Activated CD4-positive, alpha-beta T cell treated with anti-CD3 and anti-CD28 coated beads, Interleukin-2, amount 50 U/mL, for 4 hours (primary cell): ENCODE measurements at places on chromosomes 7 and 10.

DNA sequence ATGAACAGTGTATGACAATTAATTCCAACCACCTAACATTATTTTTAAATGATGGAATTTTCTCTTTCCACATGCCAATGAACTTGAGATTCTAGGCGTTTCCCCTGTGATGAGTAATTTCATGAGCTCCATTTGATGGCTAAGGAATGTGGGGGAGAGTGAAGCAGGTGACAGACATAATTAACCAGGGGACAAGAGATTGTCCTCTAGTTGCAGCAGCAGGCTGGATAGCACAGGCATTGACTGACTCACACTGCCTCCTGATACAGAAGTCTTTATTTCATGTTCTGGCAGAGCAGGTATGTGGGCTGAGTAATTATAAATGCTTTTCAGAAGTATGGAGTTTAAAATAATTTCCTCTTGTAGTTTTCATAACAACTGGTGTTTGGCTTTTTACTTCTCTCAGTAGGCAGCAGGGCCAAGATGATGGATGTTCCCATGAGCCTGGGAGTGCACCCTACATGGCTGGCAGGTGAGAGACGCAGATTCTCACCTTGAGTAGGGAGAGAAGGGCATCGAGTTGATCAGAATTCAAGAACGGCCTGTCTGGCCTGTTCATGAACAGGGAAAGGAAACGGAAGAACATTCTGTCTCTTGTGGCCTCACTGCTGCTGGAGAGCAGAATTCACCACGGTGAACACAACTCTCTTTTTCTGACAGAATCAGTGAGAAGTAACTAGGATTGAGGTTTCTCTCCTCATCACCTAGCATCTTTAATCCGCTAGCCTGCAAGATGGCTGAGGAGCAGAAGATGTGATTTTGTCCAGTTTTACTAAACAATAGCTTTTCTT is 118.8 kb downstream of the AOAH start:
- DNase-seq, result no peak

- DNase-seq, result no peak
Measured at GRCh38 chr7:84055904-84056605, 138.5 kb downstream of the SEMA3A start.

DNA sequence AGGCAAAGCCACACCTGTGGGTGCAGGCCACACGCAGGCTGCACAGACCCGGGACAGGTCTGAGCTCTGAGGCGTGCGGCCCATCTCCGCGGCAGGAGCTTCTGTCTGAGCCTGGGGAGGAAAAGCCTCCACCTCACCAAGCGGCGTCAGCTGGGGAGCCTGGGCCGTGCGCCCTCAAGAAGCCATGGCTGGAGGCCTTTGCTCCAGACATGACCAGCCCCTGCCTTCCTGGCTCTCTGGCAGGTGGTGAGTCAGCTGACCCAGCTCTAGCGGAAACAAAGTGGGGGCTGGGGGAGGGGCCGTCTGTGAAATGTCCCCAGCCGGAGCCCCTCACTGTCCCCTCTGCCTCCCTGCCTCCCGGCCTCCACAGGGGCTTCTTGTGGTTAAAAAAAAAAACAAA is 12.5 kb downstream of the GPER1 start:
- DNase-seq, result no peak

DNA sequence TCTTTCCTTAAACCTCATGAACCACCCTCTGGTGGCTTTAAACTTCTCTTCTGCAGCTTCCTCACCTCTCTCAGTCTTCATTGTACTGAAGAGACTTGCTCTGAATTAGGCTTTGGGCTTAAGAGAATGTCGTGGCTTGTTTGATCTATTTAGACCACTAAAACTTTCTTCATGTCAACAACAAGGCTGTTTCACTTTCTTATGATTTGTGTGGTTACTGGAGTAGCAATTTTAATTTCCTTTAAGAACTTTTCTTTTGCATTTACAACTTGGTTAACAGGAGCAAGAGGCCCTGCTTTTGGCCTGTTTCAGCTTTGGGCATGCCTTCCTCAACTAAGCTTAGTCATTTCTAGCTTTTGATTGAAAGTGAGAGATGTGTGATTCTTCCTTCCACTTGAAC is 38.1 kb upstream of the CDHR3 start:
- no peak for DNase-seq

DNA sequence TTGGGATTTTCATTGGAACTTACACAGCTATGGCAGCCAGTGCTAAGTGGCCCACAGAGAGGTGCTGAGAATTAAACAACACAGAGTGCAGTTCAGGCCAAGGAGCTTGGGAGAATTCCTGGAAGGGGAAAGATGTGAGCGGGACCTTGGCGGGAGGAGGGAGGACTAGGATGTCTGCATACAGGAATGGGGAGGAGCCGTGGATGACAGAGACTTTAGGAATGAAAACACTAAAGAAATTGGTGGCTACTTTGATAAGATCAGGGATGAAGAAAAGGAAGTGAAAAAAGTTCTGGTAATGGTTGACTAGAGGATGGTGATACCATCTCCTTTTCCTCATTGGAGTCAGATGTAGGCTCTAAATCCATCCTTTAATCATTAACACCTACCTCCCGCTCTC is 234.2 kb upstream of the FZD8 start:
- no peak for DNase-seq

GRCh38 chr7:44755698-44756627 is 7.3 kb downstream of the ZMIZ2 start:
- DNase-seq, result no peak

GRCh38 chr10:55410415-55410885 is 609.4 kb upstream of the PCDH15 start:
- no peak for DNase-seq
